ENCODE measurements at places on chromosomes 7 and 10.
A peak's percentile ranks its signal among the peaks of the same experiment; 100 is the strongest.

- peak; percentile 57 for DNase-seq
Observed at GRCh38 chr10:71748671-71749191, 24.6 kb downstream of the VSIR start.

DNA sequence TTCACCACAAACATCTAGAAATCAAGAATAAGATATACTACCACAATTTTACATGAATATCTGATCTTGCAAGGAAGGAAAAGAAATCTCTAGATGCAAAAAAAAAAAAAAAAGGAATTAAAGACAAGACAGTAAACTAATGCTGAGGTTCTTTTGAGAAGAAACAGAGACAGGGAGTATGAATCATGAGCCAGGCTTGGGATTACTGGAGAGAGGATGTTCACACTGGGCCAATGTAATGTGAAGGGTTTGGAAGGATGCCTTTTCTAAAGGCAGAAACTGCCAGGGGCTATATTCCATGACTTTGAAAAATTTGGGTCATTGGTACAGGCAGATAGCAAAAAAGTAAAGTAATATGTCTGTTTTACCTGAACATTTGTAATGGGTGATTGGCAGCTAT lies 573.0 kb upstream of the IGFBP3 start:
- no peak for DNase-seq

- DNase-seq, result no peak
Observed at GRCh38 chr10:131571865-131572264, 260.3 kb upstream of the TCERG1L start.

DNA sequence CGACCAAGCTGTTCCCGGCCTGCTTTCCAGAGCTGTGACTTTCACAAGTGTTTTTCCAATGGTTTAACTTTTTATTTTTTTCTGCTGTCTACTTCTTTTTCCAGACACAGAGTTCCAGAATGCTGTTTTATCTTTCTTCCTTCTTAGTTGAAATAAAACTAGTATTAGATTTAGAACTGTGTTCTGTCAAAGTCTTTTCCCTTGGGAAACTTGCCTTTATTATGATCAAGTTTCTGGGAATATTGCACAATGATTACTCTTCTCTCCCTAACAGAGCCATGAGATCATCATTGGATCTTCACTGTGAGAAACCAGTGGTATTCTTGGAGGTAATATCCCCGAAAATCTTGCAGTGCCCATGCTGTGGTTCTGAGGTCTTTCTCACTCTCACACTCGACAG lies 104.9 kb upstream of the KCND2 start:
- DNase-seq, result no peak

DNA sequence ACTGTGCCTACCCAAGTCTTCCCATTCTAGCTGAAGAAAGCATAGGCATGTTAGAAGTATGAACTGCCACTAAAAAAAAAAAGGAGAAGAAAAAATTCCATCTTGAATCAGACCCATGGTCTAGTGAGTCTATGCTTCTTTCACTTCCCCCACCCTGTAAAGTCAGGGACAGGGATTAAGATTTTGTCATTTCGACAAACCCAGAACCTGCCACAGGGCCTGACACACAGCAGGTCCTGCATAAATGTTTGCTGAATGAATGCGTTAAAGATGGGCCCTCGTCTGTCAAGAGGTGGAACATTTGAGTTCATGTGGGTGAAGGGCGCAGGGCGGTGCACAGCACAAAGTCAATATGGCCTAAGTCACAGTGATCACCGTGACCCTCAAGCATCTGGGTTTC lies 4.9 kb downstream of the HIPK2 start:
- DNase-seq, result no peak

DNA sequence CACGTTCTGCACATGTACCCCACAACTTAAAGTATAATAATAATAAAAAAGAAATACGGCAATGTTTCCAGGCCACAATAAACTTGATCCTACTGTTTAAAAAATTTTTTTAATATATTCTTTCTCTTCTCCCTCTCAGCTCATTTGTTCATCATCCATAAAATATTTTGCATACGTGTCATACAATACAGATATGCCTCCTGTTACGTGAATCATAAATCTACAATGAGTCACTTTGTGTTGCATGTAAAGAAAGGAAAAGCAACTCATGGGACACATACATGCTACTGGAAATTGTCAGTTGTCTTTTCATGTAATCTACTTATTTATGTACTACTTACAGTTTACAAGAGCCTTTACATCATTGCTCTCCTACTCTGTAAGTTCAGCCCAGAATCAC lies 1.1 kb upstream of the TECTB start:
- DNase-seq, result no peak

- peak; percentile 40 for DNase-seq
Observed at GRCh38 chr10:103661198-103661950, 167.9 kb downstream of the NEURL1 start.

- DNase-seq, result no peak
Observed at GRCh38 chr7:33186192-33186591, 56.8 kb downstream of the BBS9 start.

DNA sequence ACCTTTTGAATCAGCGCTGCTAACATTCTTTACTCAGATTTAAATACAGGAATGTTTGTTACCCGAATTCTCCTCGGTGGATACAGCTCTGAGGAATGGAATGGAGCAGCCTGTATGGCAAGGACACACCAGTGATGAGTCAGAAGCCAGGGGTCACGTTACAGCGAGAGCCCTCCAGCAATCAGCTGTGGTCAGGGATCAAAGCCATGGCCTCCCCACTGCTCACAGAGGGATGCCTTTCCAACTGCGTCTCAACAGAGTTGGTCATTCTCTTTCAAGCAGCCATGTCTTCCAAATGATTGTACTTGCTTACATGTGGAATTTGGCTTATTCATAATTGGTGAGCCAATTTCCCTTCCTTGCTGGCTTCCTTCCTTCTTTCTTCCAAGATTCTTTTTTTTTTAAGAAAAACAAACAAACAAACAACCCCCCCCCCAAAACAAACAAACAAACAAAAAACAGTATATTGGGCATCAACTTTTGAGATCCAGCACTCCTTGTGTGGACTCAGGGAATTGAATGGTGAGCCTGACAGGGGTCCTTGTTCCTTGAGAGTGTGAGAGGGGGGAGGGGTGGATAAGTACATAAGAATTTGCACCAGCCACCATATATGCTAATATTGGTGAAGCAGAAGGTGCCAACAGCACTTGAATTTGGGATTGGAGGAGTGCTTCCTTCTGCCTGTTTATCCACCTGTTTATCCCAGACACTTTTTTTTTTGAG lies 100.2 kb downstream of the ATXN7L1 start:
- DNase-seq, result no peak

DNA sequence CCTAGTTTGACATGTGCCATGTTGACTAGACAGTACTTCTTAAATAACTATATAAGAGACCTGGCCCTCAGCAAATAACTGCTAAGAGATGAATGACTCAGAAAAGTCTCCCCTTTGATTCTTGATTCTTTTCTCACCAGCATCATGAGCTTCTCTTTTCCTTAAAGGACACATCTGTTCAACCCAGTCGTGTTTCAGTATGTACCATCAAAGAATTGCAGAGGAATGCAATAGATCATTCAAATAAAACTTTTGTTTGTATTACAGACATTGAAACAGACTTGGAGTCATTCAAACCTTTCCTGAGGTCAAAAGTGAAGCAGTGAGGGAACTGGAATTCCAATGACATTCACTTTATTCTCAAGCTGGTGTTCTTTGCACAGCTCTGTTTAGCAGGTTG lies 598.3 kb upstream of the GHITM start:
- DNase-seq, result no peak

GRCh38 chr10:69883310-69884023 lies 81.8 kb downstream of the COL13A1 start:
- no peak for DNase-seq

DNA sequence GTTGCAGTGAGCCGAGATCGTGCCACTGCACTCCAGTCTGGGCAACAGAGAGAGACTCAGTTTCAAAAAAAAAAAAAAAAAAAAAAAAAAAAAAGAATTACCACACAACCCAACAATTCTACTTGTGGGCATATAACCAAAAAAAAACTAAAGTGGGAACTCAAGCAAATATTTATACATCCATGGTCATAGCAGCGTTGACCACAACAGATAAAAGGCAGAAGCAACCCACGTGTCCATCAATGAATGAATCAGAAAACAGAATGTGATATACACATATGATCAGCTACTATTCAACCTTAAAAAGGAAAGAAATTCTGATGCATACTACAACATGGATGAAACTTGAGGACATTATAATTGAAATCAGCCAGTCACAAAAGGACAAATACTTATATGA lies 179.3 kb upstream of the NEBL start:
- DNase-seq, result no peak

DNA sequence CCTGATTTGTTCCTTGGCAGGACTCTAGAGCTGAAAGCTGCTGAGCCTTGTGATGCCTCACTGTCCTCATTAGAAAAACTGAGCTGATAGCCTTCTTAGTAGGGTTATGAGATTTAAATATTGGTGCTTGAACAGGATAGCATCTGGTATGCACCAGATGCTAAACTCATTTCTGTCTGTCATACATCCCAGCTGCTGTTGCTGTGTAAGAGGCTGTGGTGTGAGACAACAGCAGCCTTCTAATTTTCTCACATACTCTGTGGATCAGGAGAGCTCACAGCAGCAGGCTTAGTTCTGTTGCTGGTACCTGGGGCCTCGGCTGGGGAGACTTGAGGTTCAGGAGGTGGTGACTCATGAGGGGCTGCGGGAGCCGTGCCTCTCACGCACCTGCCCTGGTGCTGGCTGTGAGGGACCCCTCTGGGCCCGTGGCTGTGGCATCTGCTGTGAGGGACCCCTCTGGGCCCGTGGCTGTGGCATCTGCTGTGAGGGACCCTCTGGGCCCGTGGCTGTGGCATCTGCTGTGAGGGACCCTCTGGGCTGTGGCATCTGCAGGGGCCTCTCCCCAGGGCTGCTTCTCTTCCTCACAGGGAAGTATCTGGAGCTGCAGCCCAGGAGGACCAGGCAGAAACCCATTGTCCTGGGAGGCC lies 12.5 kb downstream of the DYNC2I1 start:
- no peak for DNase-seq

- no peak for DNase-seq
Observed at GRCh38 chr10:75919913-75920312, 488.5 kb downstream of the LRMDA start.

GRCh38 chr7:19713676-19714075 lies 4.8 kb upstream of the POLR1F start:
- no peak for DNase-seq

GRCh38 chr7:94276027-94276426 lies 118.7 kb upstream of the COL1A2 start:
- DNase-seq, result no peak

GRCh38 chr7:100387695-100388094 lies 14.4 kb downstream of the PILRA start:
- DNase-seq, result no peak

- no peak for DNase-seq
Observed at GRCh38 chr7:24707988-24708615, 49.2 kb downstream of the GSDME start.

GRCh38 chr10:17134282-17134681 lies 4.7 kb upstream of the CUBN start:
- no peak for DNase-seq

GRCh38 chr10:78752221-78752620 lies 316.5 kb upstream of the ZMIZ1 start:
- no peak for DNase-seq

- DNase-seq, result no peak
Observed at GRCh38 chr7:19772306-19772705, 1.1 kb downstream of the TMEM196 start.

- DNase-seq, result no peak
Observed at GRCh38 chr7:108340856-108341411, 115.3 kb downstream of the NRCAM start.

DNA sequence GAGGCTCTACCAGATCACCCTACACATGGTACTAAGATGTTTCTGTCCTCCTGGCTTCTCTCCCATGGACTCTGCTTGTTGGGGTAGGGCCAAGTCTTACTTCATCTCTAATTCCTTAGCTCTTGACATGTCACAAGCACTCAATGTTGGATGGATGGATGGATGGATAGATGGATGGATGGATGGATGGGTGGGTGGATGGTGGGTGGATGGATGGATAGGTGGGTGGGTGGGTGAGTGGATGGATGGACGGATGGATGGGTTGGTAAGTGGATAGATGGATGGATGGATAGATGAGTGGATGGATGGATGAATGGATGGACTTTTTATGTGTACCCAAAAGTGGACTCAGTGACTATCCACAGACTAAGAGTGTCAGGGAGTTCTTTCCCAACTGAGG lies 28.5 kb downstream of the HSPA12A start:
- DNase-seq, result no peak

- no peak for DNase-seq
Observed at GRCh38 chr7:125222596-125222995, 293.0 kb upstream of the POT1 start.

GRCh38 chr10:19226025-19226424 lies 177.4 kb downstream of the MALRD1 start:
- no peak for DNase-seq

DNA sequence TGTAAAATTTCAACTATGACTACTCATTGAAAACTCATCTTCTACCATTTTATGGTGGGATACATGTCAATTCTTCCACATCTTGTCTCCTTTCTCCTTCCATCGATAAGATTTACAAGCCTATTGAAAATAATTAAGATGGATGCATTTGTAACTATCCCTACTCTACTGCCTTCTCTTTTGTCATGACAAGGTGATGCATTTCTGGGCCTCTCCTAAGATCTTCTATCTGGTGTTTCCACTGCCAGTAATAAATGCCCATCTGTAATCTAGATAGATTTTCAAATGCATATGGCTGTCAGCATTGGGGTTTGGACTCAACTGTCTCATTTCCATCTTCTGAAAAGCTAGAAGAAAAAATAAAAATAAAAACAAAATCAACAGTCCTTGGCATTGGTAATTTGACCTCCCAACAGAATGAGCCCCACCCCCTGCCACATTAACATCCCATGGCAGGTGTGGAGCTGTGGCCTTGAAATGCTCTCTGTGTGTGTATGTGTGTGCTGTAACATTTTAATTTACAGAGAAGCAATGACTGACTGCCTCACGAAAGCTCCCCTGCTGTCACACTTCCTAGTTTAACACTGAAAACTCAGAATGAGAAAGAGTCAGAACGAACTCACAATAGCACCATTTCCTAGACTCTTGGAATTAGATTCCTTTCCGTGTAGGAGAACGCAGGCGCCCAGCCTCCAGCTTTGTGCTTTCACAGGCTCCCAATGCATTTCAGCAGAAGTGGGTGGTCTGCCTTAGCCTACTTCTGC lies 74.2 kb downstream of the RHOBTB1 start:
- no peak for DNase-seq

- no peak for DNase-seq
Observed at GRCh38 chr7:106287786-106288185, 3.0 kb upstream of the NAMPT start.
